ENCODE measurements at places on chromosomes 2 and 18. TPM values are rescaled to one million over a fixed set of nuclear protein-coding genes. Genes with fewer than 3 reads are reported as not detected.

DNA sequence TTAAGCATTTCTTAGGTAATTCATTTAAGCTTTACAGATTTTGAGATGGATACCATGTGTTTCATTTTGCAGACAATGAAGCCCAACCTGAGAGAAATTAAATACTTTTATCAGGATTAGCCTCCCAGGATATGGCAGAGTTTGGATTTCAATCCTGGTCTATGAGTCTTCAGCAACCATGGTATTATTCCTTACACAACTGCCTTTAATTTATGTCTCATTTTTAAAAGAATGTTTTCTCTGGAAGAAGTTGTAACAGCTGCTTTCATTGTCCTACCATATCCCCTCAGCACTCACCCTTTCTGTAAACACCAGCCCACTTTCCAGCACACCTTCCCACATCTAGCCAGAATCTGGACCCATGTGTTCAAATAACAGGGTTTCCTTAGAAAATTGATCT lies 863.7 kb upstream of the VRK2 start:
- no peak for DNase-seq

GRCh38 chr2:70569559-70569958 lies 15.9 kb upstream of the TGFA start:
- DNase-seq, result peak; percentile 40

Gene TEX261
- total RNA-seq, result 49.5 TPM

DNA sequence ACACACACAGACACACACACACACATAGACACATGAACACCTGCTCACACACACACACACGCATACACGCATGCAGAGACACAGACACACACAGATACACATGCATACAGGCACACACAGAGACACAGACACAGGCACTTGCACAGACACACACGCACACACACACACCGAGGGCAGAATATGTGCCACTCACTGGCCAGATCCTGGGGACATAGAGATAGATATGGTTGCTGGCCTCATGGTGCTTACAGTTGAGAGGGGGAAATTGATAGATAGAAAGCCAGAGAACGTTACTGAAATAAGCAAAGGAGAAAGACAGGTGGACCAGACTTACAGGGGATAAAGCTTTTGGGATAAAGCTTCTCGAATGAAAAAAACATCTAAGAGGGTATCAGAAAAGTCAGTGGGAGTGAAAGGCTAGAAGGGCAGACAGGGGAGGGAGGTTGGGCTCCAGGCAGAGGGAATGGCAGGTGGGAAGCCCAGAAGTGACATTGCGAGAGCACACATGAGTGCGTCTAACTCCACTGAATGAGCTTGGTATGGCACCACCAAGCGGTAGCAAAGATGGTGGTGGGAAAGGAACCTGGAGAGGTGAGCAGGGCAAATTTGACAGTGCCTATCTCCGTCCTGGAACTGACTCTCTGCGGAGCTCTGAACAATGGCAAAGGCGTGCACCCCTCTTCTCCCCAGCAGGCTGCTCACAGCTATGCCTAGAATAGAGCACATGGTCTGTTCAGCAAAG lies 390.1 kb upstream of the TRIB2 start:
- no peak for DNase-seq

- no peak for DNase-seq
Measured at GRCh38 chr18:7383002-7383980, 152.4 kb downstream of the LRRC30 start.

DNA sequence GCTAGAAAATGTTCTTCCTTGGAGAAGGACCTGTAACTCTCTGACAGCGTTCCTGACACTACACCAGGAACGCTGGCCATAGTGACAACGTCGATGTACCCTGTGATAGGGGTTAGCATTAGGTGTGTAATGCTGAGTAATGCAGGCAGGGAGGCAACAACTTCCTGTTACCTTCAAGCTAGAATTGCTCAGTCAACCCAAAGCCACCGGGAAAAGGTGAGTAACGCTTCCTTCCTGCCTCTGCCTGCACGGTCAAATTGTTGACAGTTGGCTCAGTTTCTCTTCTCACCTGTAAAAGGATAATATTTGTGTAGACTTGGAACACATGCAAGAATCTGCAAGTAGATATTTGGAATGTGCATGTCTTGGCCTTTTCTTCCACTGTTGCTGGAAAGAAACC lies 12.7 kb downstream of the FAM110C start:
- DNase-seq, result no peak

DNA sequence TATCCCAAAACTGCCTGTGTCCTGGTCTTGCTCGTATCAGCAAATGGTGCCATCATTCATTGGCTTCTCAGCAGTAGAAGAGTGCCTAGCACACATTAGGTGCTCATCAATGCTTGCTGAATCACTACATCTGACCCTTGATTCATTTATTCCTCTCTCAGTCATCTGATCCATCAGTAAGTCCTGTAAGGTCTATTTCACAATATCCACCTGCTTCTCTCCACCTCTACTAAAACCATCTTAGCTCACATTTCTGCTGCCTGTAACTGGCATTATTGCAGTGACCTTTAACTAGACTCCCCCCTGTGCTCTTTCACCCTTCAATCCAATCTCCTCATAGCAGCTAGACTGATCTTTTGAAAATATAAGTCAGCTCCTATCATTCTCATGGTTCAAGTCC lies 387.6 kb upstream of the SPRED2 start:
- no peak for DNase-seq

DNA sequence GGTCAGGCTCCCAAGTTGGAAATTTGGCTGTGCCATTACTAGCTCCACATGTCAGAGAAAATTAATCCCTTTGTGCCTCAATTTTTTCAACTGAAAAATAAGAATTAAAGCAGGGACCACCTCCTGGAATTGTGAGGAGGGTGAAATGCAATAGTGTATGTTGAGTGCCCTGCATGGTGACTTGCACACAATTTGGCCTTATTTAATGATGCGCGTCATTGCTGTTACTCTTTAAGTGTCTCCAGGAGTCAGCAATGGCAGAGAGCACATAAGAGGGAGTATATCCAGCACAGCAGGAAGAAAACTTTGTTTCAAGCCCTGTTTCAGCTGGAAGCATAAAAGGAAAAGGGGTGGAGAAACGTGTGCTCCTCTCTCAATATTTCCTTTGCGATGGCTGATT lies 215.8 kb downstream of the ALK start:
- no peak for DNase-seq

DNA sequence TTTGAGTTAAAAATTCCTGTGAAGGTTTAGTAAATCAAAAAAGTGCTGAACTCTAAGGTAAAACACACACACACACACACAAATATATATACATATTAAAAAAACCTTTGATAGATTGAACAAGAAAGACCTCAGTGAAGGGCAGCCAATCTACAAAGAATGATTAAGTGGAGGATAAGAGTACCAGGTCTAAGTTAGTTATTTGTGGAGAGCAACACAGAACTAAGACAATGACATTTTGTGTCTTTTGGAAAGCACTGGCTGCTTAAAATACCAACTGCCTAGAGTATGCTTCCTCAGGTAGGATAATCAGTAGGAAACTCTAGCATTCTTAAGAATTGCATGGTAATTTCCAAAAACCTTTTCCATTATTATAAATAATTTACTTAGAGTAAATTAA lies 481.4 kb upstream of the SYT4 start:
- no peak for DNase-seq

Gene ASXL3
- not detected for total RNA-seq

- no peak for DNase-seq
Measured at GRCh38 chr18:58392324-58393000, 236.4 kb downstream of the ALPK2 start.

DNA sequence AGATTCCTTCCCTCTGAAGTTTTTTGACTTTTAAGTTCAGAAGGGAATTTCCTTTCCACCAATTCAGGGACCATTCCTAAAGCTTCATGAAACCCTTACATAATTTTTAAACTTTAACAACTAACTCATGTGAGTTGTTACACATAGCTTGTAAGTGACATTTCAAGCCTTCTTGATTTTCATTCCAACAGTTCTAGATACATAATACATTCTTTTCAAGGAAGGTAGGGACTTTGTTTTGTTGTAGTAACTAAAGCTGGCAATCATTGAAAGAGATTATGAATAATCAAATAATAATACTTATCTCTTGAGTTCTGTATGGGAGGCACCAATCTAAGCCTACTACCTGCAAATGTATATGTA lies 45.4 kb downstream of the SETBP1 start:
- DNase-seq, result no peak

GRCh38 chr2:145906354-145906753 lies 1386.4 kb upstream of the ZEB2 start:
- DNase-seq, result peak; percentile 77

DNA sequence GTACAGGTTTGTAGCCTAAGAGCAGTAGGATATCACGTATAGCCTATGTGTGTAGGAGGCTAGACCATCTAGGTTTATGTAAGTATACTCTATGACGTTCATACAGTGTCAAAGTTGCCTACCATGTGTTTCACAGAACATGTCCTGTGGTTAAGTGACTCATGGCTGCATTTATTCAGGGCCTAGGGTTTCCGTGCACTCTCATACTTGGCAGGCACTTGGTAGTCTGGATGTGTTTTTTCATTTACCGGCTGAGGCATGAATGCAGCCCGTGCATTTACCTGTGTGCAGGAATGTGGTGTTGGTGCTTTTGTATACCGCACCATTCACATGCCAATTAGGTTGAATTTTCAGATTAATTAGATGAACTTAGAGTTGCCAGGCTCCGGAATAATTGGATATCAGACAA lies 43.4 kb downstream of the MYL12B start:
- peak; percentile 87 for DNase-seq

GRCh38 chr18:77071061-77071460 lies 61.5 kb downstream of the MBP start:
- no peak for DNase-seq

GRCh38 chr2:222760301-222760897 lies 88.9 kb downstream of the MOGAT1 start:
- no peak for DNase-seq

DNA sequence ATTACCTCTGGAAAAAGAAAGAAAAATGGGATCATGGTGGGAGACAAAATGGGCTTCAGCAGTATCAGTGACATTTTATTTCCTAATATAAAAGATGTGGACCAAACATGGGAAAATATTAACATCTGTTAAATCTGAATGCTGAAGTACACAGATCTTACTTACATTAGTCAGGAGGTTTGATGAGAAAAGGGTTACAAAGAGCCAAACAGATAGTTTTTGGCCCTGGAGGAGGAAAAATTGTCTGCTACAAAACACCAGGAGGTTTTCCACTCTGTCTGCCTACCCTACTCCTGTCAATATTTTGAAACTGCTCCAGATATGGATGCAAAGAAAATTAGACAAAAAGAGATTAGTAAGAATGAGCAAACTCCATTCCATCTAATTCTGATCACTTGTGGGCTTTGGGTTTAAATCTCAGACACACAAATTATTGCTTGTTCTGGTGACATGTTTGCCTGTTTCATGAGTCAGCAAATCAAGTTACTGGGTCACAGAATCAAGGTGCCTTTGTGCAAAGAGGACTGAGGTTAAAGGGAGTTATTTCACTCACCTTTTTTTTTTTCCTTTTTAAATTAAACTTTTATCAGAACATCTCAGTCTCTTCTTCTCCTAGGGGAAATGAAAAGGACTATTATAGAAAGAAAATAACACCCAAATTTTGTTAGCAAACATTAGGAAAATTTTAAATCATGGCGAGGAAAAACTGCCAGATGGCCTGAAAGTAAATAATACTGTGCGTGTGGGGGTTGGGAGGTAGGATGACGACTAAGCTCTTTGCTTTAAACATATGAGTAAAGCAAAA lies 87.0 kb upstream of the SPATS2L start:
- no peak for DNase-seq

Gene RGPD3
- total RNA-seq, result 0.21 TPM

DNA sequence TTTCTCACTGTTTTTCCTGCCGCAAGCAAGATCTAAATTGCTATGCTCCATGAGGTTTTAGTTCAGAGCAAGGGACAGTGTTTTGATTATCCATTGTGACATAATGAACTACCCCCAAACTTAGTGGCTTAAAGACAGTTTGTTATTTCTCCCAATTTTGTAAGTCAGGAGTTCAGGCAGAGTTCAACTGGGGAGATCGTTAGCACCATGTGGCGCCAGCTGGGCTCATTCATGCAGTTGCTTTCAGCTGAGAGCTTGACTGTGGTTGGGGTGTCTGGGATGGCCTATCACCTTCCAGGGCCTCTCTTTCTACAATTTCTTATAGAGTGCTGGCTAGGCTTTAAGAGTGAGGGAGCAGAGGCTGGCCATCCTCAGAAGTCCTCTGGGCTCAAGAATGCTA lies 382.9 kb upstream of the CELF4 start:
- DNase-seq, result no peak

Data from A172 (cell line).